ENCODE measurements at places on chromosomes 5 and 9.

- peak; percentile 45 for DNase-seq
Observed at GRCh38 chr5:109329333-109330237, 80.2 kb downstream of the PJA2 start.

DNA sequence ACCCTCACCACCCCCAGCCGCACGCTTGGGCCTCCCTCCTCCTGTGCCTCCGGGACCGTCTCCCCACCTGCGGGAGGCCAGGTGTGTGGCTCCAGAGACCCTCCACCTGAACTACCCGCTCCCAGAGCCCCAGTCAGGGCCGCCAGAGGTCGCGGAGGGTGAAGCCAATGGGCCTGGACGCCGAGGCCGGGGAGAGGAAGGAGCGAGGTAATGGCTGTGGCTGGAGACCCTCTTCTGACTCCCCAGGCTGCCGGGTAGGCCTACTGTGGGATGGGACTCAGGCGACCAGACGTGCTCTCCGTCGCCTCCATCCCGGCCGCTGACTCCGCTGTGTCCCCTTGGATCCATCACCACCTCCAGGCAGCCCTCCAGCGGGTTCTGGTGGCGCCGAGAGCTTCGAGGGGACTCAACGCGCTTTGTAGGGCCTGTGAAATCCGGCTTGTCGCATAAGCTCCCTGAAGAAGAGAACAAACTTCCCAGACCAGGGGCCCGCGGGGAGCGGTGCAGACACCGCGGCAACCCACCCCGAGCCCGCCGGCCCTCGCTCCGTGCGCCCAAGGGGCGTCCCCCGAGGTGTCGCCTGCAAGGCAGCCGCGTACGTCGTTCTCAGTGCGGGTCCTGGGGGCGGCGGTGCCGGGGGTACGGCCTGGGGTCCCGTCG, 12.6 kb downstream of the IRX2 start:
- DNase-seq, result no peak

GRCh38 chr5:10701567-10702039, 59.4 kb downstream of the DAP start:
- DNase-seq, result no peak

- DNase-seq, result no peak
Observed at GRCh38 chr5:86546582-86546981, 71.2 kb upstream of the COX7C start.
